ENCODE measurements at places on chromosomes 7 and 10.

GRCh38 chr10:71740069-71740653 is 20.6 kb upstream of the C10orf105 start:
- no peak for DNase-seq

DNA sequence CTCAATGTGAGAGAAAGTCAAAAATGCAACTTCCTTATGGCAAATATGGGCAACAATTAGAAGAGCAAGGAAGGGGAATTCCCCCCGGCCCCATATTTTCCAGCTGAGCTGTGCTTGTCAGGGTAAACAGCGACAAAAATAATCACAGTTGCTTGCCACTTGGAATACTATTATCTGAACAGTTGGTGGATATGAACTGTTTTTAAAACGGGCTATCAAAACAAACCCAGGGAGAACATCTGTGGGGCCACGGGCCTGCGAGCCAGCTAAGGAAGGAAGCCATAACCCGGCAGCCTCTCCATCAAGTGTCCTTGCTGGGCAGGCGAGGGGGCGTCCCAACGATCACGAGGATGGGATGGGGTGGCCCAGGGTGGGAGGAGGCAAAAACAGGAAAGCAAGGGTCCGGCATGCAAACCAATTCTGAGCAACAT is 228.4 kb downstream of the ARHGAP12 start:
- no peak for DNase-seq

DNA sequence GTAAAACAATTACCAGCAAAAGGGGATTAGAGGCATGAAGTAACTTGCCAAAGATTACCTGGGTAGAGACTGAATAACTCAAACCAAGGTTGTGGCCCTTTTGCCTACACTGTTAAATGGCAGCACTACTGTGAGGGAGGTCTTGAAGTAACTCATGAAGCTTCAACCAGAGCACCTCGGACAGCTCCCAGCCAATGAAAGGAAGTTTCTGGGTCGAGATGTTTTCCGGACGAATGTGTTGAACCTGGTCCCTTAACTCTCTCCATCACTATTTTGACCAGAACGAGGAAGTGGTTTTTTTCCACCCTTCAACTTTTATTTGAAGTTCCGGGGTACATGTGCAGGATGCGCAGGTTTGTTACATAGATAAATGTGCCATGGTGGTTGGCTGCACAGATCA is 133.6 kb upstream of the PRKCQ start:
- DNase-seq, result no peak

DNA sequence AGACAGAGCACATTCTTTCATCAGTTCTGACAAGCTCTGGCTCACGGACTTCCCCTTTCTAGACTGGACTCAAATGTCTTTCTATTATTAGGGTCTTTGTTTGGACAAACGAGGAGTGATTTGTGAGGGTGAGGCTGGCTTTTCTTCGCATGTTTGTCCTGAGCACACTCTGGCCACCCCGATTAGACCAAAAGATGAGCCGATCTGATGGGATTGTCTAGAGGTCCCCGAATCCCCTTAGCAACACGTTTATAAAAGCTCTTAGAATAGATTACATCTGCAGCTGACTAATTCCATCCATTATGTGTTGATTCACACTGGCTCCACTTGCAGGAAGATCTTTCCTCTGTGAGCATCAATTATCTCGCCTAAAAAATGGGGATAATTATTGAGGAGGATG is 675.4 kb upstream of the AUTS2 start:
- DNase-seq, result no peak

DNA sequence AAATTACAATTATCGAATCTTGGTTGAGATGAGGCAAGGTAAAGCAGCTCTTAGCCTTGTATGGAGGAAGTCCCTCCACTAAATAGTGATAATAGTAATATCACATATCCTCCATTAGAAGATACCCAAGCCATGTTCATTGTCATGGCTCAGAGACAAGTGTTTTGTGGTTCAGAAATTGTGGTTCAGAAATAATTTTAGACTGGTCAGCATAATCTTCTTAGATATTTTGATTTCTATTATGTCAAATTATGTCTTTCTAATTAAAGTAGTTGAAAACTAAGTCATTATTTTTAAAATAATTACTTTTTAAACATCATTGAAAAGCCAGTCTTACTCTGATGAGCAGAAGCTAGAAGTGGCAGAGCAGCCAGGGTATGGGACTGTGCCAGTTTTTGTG is 507.7 kb downstream of the HTR7 start:
- no peak for DNase-seq

DNA sequence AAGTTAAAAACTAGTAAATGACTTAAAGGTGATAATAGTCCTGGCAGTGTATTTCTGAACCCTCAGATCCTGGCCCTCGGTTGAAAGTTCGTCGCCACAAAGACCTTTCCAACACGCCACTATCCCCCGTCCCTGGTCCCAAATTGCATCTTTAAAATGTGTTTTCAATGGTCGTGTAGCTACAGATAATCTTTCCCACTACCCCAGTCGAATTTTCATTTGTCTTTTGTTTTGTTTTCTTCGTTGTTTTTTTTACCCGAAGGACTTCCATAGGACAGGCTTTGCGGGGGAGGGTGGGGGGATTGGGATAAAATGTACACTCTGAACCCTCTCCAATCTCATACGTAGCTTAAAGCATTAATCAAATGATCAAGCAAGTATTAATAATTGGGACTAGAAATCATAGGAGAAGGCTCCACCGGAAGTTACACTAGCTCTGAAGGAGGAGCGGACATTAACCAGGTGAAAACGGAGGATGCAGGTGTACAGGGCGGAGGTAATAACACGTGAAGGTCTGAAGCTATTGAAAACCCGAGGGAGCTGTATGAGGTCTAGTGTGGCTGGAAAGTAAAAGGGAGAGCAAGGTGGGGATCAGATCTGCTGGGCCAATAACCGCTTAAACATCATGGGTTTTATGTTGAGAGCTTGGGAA is 32.8 kb upstream of the PHF14 start:
- no peak for DNase-seq

- no peak for DNase-seq
Measured at GRCh38 chr7:18390535-18390907, 105.0 kb upstream of the HDAC9 start.

DNA sequence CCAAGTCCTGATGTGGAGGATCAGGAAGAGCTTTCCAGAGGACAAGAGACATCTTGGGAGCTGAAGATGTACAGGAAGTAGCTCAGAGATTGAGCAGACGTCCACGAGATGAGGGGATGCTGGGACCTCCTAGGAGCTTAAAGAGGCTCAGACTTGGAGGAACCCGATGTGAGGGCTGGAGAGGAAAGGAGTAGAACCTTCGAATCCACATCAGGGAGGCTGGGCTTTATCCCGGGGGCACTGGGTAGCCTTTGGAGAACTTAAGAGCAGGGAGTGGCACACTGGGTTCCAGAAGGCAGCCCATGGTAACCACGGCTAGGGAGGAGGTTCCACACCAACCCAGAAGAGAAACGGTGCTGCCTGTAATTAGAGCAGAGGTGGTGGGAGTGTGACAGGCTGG is 10.8 kb downstream of the PRKCQ start:
- DNase-seq, result no peak

DNA sequence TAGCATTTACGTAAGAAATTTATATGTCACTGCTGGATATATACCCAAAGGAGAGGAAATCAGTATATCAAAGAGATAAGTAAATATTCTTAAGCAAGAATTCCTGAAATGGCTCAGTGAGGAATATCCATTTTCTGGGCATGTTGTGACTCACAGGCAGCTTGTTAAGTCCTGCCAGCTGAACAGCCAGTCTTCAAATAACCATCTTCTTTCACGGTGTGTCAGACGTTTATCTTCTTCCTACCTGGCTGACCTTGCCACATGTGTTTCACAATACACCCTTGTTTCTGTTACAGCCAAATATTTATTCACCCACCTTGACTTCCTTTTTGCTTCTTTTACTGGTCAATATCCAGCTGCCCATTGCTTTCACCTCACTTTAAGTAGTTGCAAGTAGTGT is 648.1 kb downstream of the ANKRD7 start:
- DNase-seq, result peak; percentile 39

GRCh38 chr10:22365233-22365632 is 19.9 kb downstream of the SPAG6 start:
- no peak for DNase-seq

- DNase-seq, result no peak
Measured at GRCh38 chr7:96685755-96686154, 23.9 kb downstream of the SEM1 start.

- peak; percentile 43 for DNase-seq
Measured at GRCh38 chr7:155119801-155120382, 49.8 kb downstream of the HTR5A start.

DNA sequence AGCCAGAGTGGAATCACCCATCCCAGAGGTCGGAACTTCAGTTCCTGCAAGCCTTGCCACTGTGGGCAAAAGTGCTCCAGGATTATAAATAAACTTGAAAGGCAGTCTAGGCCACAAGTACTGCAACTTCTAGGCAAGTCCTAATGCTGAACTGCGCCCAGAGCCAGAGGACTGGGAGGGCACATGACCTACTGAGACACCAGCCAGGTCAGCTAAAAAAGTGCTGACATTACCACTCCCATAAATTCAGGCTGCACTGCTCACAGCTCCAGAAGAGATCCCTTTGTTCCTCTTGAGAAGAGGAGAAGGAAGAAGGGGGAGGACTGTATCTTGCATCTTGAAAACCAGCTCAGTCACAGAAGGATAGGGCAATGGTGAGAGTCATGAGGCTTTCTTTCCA is 1084.1 kb upstream of the PHF14 start:
- DNase-seq, result no peak

DNA sequence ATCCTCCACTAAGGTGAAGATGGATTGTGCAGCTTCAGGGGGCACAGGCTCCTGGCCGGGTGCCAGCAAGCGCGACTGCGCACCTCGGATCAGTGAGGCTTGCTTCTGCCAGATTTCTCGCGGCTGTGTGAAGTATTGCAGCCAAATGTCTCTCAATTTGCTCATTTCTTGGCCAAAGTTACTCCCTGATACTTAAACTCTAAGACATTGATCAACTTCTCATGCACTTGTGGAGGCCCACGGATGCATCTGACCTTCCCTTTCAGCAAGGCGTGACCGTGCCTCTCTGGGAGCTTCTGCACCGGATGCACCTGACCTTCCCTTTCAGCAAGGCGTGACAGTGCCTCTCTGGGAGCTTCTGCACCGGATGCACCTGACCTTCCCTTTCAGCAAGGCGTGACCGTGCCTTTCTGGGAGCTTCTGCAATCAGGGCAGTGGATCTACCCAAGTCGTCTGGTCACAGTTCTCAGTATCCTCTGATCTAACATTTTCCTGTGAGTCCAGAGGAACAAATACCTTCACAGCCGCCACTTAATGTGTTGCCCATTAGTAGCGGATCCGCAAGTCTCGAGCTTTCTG is 248.3 kb downstream of the ADARB2 start:
- no peak for DNase-seq

GRCh38 chr7:65454469-65454868 is 80.8 kb downstream of the ZNF92 start:
- DNase-seq, result no peak

DNA sequence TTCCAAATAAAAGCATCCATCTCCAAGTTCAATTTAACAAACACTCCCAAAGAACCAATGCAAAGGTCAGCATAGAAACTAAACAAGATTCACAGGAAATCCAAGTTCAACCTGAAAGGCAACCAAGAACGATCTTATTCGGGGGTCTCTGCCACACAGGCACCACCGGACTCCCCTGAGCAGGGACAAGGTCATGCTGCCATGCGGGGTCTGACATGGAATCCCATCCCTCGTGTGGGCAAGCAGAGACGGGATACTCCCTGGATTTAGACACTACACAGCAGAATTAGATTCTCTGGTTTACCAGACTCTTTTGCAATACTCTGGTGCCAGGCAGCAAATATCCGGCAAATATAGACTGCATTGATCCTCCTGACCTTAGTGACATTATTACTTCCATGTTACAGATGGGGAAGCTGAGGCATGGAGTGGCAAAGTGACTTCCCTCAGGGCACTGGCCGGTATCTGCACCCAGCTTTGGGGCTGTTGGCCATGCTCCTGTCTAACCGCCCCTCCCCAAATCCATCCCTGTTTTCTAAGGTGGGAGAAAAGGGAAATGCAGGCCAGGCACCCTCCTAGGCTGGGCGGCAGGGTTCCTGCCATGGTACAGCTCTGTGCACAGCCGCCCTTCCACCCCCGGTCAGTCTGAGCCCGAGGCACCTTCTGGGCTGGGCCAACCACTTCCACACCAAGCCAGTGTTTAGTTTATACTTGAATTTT is 111.8 kb downstream of the VIPR2 start:
- DNase-seq, result no peak

- no peak for DNase-seq
Measured at GRCh38 chr10:48279081-48279751, 4.7 kb upstream of the FRMPD2 start.

- DNase-seq, result no peak
Measured at GRCh38 chr7:1829111-1829510, 159.0 kb downstream of the ELFN1 start.

DNA sequence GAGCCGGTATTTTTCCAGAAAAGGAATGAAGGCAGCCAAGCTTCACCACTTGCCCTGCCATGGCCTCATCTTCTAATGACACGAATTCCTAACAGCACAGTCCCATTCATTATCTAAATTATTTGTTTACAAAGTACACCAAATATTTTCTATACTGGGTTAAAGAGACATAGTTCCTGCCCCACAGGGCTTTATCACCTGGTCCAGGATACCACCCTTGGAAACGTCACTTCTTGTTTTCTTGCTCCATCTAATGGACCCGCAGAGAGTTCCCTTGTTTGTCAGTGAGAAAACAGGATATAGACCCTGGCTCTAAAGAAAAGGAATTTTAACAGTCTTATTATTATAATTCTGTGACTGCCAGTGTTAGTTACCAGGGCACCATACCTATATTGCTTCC is 1165.4 kb downstream of the GATA3 start:
- DNase-seq, result no peak
